Fibroblast of villous mesenchyme (primary cell): ENCODE measurements at places on chromosomes 6 and 20. TPM values are rescaled to one million over a fixed set of nuclear protein-coding genes. Genes with fewer than 3 reads are reported as not detected.

DNA sequence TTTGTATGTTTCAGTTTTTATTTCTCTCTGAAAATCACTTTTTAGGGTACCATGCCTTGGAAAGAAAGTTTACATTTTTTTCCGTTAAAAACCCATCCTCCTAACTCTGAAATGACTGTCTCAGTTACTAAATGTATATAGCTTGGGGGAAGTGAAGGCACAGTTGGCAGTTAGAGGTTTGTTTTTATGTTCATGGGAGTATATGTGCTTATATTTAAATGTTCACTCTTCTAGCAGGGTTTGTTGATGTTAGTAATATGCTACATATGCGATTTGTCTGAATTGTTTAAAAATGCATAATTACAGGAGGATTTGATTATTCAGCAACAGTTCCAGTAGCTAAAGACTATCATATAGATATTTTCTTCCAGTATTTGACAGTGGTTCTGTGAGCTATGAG lies 31.1 kb downstream of the CDKAL1 start:
- no peak for DNase-seq

DNA sequence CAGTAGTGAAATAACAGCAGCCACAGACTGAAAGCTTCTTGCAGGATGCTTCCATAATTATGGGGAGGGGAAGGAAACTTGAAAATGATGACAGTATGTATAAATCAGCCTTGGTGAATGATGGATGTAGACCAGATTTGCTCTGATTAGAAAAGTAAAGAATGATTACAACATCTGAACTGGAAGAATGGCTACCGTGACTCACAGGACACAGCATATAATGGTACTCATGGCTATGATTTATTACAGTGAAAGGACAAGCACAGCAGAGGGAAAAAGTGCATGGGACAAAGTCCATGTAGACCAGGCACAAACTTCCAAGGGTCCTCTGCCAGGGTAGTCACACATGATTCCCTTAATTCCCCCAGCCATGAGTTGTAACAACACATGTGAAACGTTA lies 70.7 kb upstream of the POPDC3 start:
- DNase-seq, result no peak

DNA sequence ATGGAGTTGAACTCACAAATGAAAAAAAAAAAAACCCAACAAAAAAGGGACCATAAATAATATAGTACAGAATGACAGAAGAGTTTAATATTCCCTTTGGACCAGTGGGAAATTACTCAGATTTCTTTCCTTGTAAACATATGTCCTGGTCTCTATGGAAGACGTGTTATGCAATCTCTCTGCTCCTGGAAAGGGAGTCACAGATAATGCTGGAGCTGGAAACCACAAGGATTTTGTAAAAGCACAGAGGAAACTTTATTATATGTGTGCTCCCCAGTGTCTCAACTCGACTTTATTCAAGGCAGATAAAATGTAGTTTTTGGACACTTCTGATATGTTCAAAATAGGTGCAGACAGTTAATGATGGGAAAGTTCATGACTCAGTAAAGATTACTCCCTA lies 88.1 kb upstream of the ZFP64 start:
- DNase-seq, result peak; percentile 89

DNA sequence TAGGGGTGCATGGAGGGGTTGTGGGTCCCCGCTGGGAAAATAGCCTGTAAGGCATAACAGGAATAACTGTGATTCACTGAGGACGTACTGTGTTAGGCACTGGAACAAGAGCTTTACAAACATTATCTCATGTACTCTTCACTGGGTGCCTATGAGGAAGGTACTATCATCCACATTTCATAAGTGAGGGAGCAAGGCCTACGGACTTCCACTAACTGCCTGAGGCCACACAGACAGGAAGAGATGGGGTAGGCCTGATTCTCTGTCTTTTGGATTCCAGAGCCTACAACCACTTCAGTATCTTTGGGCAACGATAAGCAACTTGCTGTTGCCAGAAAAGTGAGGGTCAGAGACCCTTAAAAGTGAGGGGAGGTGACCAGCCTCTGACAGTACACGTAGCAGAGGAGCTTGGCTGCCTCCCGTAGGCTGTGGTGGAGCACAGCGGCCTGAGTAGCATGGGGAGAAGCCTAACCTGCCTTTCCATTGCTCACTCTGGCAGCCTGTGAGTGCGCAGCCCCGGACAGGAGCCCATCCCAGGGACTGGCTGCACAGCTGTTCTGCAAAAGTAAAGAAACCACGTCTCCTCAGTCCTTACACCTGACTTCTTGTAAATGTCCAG lies 30.4 kb downstream of the PSMB1 start:
- no peak for DNase-seq

DNA sequence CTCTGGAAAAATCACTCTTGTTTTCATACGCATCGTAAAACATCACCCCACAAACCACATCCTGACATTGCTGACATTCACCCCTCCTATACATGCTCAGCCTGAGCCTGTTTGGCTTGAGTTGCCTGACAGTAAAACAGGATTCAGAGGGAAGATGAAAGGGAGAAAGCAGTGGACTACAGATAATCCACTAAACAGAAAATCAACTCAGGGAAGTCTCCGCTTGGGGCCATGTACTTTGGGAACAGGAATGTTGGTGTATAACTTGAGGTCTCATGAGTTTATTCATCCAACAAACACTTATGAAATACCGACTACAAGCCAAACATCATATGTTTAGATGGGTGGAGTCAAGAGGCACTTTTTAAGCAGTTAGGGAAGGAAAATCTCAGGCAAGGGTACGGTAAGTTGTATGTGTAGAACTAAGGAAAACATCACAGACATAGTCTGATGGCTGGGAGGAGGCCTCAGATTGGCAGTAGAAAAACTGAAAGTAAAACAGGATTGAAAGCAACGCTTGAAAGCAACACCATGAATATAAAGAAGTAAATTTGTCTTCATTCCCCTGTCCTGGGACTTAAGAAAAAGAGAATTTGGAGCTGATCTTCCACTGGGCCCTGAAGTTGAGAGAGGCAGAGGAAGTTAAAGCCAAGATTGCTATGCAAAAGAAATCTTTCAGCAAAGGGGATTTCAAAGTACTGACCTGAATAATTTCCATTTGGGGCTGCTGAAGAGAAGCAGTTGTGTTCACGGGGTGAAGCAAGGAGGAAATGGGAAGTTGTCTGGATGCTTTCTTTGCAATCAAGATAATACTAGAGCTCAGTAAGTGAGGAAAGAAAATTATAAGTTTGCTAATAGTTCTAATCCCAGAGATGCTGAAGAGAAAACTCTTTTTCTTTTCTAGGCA lies 28.8 kb downstream of the PDE7B start:
- DNase-seq, result peak; percentile 95

DNA sequence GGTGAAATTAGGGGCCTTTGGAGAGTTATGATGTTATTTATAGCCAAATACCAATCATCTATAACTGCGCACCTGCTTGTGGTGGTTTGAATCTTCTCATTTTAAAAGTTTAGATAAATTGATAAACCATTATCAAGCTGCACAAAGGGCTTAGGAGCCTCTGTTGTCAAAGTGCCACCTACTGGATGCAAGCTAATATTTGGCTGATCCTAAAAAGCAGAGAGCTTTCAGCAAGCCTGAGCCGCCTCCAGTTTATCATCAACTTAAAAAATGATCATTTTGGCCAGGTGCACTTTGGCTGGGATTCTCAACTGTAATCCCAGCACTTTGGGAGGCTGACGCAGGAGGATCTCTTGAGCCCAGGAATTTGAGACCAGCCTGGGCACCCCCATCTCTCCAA lies 58.5 kb upstream of the ATXN1 start:
- peak; percentile 27 for DNase-seq

GRCh38 chr6:106194949-106195921 lies 109.1 kb downstream of the PRDM1 start:
- peak; percentile 49 for DNase-seq

GRCh38 chr6:34890533-34890925 lies 1.5 kb downstream of the ANKS1A start:
- DNase-seq, result no peak

- DNase-seq, result no peak
Measured at GRCh38 chr6:95648636-95649035, 71.3 kb downstream of the MANEA start.

- no peak for DNase-seq
Measured at GRCh38 chr6:56936466-56936865, 18.4 kb upstream of the BEND6 start.

DNA sequence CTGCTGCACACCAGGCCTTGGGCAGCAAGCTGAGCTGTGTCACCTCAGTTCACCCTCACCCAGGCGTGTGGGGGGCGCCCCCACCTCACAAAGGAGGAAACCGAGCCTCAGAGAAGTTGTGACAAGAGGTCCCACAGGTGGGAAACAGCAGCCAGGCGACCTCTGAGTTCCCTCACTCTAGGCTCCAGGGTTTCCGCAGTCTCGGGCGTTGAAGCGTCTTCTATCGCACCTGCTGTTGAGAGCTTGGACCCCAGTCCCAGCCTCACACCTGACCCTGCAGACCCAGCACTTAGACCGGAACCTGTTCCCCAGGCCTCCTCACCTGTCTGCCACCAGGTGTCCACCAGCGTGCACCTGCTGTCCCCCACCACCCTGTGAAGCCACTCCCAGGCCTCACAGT lies 22.3 kb upstream of the APMAP start:
- DNase-seq, result no peak

DNA sequence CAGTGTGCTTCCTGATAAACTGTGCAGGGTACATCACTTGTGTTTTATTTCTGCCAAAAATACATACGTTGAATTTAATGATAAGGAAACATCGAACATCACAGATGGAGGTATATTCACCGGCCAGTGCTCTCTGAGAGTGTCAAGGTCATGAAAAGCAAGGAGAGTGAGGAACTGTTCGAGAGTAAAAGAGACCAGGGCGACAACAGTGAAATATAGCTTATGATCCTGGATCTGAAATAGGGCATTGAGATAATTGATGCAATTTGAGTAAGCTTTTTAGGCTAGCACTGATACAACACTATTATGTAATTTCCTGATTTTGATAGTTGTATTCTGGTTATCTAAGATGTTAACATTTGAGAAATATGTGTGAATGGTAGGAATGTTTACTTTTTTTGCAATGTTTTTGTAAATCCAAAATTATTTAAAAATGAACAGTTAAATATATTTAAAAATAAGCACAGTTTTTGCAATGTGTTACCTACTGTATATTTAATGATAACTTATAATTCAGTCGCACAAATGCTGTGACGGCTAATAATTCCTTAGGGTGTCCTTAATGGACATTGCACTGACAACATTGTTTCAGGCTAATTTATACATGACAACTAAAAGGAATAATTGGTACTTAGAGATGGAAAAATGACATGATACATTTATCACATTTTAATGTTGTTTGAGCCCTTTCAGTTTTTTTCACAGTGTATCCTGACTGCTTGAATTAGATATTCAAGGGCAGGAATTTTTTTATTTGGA lies 9.9 kb downstream of the RAB32 start:
- DNase-seq, result no peak

DNA sequence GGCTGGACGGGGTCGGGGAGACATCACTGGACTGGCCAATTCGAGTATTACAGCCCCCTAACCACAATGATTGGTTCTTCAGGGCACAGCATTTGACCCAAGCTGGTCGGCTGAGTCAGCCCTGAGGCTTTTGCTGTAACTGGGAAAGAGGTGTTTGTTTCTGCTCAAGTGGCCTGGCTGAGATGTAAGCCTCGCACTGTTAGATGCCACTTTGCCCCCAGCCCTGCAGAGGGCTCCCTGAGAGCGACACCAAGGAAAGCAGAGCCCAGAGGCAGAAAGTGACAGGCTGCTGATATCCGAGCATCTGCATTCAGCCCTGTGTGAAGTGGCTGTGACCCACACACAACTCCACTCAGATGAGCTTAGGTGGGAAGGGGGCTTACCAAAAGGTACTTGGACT lies 19.4 kb downstream of the ERGIC3 start:
- DNase-seq, result peak; percentile 31

GRCh38 chr20:51391926-51392325 lies 150.6 kb downstream of the NFATC2 start:
- DNase-seq, result no peak

DNA sequence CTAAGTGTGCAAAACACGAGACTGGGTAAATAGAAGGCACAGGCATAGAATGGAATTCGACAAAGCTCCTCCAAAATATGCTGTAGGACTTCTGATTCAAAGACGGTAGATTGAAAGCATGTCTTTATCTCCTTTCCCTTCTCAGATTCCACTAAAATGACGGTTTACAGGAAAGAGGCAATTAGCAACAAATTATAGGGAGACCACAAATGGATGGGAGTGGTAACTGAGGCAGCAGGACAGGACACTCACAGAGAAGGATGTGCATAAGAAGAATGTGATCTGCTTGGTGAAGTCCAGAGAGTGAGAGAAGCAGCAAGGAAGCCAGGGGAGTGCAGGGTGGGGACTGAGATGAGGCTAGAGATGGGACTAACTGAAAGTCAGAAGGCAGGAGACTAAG lies 113.4 kb upstream of the MRPS10 start:
- DNase-seq, result no peak

DNA sequence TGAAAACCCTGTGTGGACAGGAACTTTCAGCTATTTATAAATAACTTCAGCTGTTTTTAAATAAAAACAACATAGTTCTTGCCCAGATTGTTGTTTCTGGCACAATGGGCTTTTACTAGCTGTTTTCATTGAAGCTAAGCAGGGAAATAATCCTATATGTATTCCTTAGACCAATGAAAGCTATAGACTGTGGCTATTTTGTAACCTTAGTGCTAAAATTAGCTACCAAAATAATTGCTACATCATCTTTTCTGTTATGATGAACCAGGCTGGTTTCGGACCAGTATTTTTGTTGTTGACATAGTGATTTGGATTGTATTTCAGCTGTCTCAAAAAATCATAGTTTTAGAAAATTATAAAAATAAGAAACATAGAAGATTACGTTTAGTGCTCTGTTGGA lies 13.7 kb downstream of the PHF3 start:
- no peak for DNase-seq

The GMEB2 gene
- 9.3 and 10.8 TPM in 2 replicates for total RNA-seq

The TAAR9 gene
- not detected in 2 replicates for total RNA-seq

The HEY2 gene
- total RNA-seq, result 0.32 TPM in 1 of 2 replicates, not detected in the other

The VPS52 gene
- 35.4 and 38.9 TPM in 2 replicates for total RNA-seq

The PHACTR3 gene
- total RNA-seq, result not detected in 2 replicates

The ADGRF1 gene
- under 0.01 TPM in 1 of 2 replicates, not detected in the other for total RNA-seq
